ENCODE measurements at places on chromosomes 12 and 14.

- DNase-seq: no peak
Observed at GRCh38 chr14:59395672-59396071, 69.5 kb downstream of the GPR135 start.

- DNase-seq: peak; percentile 92
Observed at GRCh38 chr14:24395609-24396582, 2.9 kb upstream of the NYNRIN start.

DNA sequence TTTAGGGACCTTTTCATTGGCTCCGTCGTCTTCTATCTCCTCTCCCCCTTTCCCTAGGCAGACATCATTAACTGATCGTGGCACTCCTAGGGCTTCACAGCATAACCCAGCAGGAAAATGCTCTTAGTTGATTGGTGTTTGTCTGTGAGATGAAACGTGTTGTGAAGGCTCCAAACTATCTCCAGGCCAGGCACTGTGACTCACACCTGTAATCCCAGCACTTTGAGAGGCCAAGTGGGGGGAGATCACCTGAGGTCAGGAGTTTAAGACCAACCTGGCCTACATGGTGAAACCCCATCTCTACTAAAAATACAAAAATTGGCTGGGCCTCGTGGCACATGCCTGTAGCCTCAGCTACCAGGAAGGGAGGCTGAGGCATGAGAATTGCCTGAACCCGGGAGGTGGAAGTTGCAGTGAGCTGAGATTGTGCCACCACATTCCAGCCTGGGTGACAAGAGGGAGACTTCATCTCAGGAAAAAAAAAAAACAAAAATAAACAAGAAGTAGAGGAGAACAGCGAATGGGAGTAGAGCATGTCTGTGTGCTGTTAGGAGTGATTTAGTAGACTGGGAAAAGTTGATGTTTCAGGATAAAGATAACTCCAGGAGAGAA is 32.3 kb upstream of the WDR89 start:
- DNase-seq: no peak

- no peak for DNase-seq
Observed at GRCh38 chr12:106042037-106042436, 96.7 kb downstream of the NUAK1 start.

GRCh38 chr12:5307065-5307464 is 124.8 kb upstream of the NTF3 start:
- no peak for DNase-seq

DNA sequence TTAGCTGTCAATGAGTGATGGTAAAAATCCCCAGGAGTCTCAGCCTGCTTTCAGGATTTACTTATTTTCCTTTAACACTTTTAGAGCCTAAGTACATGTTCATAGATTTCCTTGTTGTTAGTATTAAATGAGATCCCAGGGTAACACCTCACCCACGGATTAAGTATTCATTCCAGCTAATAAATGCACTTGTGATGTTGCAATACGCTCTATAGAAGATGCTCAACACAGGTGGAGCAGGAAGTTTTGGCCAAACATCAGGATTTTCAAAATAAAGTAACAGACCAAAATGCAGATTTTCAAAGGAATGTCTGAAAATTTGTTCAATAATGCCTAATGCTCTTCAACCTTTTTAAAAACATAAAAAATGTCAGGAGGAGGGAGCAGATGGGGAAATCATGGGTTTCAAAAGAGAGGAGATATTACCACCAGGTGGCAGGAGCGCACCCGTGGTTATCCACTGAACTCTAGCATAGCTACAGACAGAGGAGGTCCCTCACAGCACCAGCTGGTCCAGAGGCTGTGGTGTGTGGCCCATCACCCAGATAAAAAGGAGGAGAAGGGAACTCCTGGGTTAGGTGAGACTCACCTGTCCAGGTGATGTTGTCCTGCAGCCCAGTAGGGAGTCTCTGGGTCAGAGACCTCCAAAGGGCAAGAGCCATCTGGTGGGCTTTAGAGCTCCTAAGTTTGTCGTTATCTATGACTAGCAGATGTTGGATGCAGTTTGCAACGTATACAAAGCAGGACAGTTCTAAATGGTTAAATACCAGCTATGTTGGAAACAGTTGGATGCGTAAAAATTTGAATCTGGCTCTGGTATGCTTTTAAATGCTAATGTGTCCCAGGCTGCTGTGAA is 1158.4 kb upstream of the TMEM132C start:
- peak; percentile 8 for DNase-seq

- no peak for DNase-seq
Observed at GRCh38 chr12:66709457-66709773, 30.5 kb upstream of the GRIP1 start.

- no peak for DNase-seq
Observed at GRCh38 chr14:69532561-69533340, 41.9 kb downstream of the CCDC177 start.

DNA sequence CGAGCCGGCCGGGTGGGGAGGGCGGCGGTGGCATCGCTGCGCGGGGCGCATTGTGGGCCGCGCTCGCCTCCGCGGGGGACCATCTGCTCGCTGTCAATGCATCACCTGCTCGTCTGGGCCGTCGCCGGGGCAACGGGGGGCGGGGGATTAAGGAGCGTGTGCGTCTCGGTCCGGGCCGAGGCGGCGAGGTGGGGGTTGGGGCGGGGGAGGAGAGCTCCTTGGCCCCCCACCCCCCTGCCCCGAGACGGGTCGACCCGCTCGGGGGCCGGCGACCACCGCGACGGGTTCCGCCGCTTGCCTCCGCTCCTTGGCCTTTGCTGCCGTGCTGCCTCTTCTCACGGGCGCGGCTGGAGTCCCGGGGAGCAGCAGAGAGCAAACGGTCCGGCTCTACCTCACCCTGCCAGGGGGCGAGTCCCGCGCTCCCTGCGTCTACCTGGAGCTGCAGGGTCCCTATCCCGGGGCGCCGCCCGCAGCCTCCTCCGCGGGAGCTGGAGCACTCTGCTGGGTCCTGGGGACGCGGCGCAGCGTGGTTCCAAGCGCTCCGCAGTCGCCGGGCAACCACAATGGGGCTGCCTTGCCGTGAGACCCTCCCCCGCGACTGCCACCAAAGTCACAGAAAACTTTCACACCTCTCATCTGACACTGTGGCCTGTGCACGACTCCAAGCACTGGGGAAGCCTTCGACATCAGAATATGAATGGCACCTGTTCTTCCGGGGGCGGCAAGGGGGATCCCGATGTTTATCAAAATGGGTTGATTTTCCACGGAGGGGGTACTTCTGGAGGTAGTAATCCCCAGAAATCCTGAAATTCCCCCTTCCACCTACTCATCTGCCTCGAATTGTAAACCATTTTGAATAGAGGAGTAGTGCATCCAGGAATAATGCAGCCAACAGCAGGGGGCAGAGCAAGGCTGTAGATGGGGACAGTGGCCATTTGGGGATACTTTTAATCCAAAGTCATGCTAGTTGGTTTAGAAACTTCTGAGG is at the start of gene C12orf42:
TSS of gene C12orf42 (minus strand) at position 500 of the 988 bp plus-strand sequence. CDS start 17,542 bp downstream, outside the sequence.
- DNase-seq: no peak

- peak; percentile 4 for DNase-seq
Observed at GRCh38 chr14:81269100-81269978, 48.6 kb upstream of the GTF2A1 start.

- DNase-seq: no peak
Observed at GRCh38 chr12:132478845-132479244, 11.1 kb upstream of the FBRSL1 start.

DNA sequence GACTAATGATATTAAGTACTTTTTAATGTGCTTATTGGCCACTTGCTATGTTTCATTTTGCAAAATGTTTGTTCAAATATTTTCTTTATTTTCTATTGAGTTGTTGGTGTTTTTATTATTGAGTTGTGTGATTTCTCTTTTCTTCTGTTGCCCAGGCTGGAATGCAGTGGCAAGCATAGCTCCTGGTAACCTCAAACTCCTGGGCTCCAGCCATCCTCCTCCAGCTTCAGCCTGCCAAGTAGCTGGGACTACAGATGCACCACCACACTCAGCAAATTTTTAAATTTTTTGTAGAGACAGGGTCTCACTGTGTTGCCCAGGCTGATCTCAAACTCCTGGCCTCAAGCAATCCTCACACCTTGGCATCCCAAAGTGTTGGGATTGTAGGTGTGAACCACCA is 199.2 kb downstream of the NOVA1 start:
- DNase-seq: no peak

DNA sequence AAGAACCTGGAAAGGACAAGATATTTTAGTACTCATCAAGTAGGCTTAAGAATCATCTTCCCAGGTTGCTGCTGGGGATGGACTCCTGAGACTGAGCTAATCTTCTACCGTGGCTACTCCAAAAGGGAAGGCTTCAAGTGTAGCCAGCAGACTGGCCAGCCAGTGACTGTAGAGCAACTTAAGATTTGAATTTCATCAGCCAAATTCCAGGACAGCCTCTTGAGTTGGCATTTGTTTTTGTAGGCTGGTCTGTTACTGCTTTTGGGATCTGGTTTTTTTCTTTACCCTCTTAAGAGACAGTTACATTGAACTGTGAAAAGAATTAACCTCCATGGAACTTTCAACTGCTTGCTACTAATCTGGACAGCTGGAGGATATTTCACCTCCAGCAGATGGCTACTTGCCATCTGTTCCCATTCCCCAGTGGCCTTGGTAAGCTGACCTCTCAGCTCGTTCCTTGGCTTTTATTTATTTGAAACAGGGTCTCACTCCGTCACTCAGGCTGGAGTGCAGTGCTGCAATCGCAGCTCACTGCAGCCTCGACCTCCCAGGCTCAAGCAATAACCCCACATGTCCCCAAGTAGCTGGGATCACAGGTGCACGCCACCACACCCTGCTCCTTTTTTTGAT is 20.7 kb downstream of the VTI1B start:
- no peak for DNase-seq

GRCh38 chr12:31783996-31784645 is 55.3 kb upstream of the AMN1 start:
- no peak for DNase-seq

GRCh38 chr14:61710853-61711817 is 15.8 kb downstream of the HIF1A start:
- no peak for DNase-seq

DNA sequence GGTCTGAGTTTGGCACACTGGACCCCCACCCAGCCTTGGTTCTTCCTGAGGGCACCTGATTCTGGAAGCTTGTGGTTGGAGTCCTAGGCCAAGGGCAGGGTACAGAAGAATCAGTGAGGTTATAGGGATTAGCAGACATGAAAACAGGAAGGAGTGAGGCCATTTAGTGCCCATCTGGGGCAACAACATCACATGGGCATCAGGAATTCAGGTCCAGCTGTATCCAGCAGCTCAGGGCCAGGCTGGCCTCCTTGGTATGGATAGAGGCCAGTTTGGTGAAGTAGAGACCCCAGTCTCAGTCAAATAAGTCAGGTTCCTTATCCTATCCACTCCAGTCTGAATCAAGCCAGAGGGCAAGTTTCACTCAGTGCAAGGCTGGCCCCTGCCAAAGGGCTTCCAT is 36.2 kb downstream of the RASAL1 start:
- DNase-seq: no peak

GRCh38 chr14:88005050-88005481 is at the start of gene GPR65:
GPR65 (plus strand) TSS chr14:88005135; CDS start chr14:88010848, 5,713 bp downstream.
- DNase-seq: peak; percentile 42

DNA sequence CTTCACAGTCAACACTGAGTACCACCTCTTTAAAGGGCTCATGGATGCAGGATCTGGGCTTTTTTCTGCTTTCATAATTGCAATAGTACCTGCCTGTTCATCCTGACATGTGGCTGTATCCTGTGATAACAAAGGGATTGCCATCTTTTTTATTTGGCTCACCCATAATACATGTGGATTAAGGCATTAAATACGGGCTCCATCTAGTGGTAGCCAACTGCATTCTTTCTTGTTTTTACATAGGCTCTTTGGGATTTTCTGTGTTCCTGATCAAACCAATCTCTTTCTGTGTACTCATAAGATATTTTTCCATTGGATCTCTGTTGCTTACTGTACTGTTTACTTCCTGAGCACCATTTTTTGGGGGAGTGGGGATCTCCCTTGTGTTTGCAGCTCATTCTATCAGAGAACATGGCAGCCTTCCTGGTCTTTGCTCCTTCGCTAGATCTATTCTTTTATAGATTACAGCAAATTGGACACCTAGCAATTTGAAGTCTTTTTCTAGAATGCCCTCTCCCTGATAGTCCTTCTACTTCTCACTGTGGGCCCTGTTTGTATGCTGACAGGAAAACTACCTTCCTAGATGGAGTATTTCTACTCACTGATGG is 723.4 kb upstream of the MDGA2 start:
- DNase-seq: no peak
